Myocyte (in vitro differentiated cells): ENCODE measurements at places on chromosomes 3 and 15.
A peak's percentile ranks its signal among the peaks of the same experiment; 100 is the strongest.

- no peak for DNase-seq
Observed at GRCh38 chr3:130705501-130705900, 41.1 kb downstream of the PIK3R4 start.

- DNase-seq: no peak
Observed at GRCh38 chr3:170033489-170033888, 4.3 kb upstream of the GPR160 start.

DNA sequence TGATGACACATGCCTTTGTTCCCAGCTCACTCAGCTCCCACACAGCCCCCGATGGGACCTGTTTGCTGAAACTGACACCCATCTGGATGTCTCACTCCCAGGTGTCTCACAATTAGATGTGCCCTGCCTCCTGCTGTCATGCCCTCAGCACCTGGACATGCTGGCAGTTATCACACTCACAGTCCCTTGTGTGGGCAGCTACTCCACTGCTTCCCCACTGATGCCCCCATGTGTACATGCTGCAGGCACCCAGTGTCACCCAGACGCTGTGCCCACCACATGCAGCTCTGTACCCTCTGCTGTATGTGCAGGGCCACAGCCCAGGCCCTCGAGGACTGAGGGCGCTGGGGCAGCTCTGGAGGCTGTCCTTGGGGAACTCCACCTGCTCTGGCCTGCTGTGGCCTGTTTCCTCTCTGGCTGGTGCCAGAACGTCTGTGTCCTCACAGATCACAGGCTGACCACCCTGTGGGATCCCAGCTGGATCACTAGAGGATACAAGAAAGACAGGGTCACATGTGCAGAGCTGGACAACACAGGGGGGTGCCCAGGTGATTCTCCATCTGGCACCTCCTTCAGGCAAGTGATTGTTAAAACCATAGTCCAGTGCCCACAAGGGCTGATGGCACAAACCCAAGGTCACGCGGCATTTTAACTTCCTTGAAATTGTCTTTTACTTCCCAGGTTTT lies 14.0 kb downstream of the C3orf22 start:
- no peak for DNase-seq

GRCh38 chr3:12990306-12990705 lies 82.9 kb downstream of the IQSEC1 start:
- DNase-seq: no peak

- no peak for DNase-seq
Observed at GRCh38 chr15:40407330-40407990, 1.9 kb downstream of the IVD start.

GRCh38 chr15:57398336-57398735 lies 22.0 kb downstream of the CGNL1 start:
- no peak for DNase-seq

DNA sequence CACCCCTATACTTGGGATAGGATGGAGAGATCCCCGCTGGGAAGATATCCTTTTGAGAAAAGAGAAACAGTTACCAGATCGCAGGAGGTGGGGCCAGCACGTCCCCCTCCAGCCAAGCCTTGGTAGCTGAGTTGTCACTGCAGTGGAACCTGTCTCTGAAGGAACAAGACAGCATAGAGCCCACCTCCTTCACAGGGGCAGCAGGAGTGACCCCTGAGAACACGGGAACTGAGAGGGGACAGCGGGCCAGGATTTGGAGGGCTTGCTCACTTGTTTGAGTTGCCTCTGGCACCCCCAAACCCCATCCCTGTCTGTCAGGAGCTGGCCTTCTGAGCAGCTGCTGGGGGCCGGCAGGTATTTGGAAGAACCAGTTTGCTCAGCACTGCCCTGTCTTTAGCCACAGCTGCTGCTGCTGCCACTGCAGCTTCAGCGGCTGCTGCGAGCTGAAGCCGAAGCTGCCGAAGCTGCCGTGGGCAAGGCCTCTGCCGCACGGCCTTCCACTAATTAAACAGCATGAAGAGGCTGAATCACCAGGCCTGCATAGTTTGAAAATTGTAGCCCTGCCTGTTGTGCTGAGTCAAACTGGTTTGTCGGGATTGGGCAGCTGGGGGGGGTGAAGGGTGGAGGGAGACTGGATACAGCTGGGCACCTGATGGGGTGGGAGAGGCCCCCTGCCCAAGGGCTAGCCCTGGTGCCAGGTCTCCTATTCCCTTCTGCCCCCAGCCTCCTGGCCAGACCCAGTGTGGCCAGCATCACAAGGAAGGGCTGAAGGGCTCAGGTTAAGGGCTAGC lies 4.0 kb downstream of the EPHB3 start:
- DNase-seq: peak; percentile 90

DNA sequence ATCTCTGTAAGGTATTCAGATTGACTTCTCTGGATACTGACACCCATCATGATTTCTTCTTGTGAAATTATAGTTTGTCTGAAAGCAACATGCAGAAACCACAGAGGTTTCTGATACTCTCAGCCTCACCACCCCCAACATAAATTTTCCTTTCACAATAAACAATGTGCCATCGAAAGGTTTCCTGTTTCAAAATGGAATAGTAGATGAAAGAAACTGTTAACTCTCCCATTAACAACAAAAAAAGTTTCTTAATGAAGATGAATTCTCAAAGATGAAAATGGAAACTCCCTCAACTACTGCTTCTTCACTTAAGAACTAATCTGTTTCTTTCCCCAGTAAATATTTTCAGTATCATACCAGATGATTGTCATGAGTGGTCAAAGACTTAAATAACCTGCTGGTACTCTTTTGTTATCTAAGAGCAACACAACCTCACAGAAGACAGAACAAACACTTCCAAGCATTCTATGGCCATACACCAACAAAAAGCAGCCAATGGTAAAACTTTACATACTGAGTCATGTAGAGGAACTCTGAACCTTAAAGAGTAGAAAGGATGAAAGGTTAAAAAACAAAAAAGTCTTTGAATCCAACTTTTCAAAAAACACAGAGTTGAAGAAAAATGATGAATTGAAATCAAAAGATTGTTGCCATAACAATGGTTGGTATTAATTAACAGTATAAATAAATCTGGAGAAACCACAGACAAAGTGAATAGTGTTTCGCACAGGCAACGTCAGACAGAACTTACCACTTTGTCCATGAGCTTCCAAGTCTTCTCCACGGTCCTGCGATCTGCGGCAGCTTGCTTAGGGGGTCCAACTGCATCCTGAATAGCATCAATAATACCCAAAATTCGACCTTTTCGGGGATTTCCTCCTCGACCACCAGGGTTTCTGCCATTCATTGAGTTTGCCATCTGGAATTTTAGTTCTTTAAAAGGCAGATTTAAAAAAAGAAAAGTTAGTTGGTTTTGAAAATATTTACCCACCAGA lies 1.9 kb downstream of the CBLB start:
- peak; percentile 48 for DNase-seq

GRCh38 chr15:38781196-38781595 lies 216.6 kb upstream of the RASGRP1 start:
- DNase-seq: no peak

DNA sequence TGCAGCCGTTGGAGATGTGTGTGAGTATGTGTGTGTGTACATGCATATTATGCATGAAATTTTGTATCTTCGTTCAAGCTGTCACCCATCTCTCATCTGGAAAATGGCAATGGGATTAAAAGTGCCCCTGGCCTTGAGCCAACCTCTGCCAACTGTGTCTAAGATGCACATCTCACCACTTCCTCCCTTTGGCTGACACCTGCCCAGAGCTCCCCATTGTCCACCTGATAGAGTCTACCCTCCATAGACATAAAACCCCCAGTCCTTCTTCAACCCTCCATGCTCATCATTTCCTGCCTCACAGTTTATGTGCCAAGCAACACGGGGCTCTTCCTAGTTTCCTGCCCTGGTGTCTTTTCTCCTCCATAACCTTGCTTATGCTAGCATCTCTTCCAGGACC lies 187.5 kb upstream of the HES1 start:
- no peak for DNase-seq

GRCh38 chr15:100759106-100759505 lies 120.5 kb upstream of the ALDH1A3 start:
- DNase-seq: no peak

DNA sequence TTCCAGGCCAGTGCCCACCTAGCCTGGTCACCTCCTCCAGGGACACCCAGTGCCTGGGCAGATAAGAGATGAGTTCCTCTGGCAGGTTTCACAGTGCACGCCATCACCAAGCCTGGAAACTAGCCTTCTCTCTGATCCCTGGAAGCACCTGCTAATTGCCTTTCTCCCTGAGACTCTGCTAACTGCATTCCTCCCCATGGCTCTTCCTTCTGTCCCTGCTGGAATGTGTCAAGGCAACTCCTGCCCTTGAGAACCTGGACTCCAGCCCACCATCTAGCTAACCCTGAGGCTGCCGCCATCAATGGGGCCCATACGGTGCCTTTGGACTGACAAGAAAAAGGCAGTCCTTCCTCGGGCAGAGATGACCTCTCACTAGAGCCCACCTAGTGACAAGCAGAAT lies 18.5 kb downstream of the VIPR1 start:
- DNase-seq: no peak

DNA sequence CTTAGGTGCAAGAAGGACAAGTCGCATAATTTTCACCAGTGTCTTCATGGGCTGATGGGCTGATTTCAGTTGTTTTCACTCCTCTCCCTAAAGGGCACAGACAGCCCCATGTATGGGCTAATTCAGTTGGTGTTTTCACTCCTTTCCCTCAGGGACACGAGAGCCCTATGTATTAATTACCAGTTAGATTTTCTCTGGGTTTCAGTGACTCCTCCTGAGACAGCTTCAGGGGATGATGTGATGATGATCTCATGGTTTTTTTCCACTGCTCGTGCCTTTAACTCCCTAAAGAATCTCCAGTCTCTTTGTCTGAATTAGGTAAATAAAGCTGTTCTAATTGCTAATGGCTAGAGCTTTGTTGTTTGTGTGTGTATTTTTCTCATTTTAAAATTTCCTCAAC lies 9.9 kb downstream of the RAMAC start:
- DNase-seq: no peak

GRCh38 chr15:71476823-71477222 lies 333.5 kb upstream of the NR2E3 start:
- DNase-seq: no peak

DNA sequence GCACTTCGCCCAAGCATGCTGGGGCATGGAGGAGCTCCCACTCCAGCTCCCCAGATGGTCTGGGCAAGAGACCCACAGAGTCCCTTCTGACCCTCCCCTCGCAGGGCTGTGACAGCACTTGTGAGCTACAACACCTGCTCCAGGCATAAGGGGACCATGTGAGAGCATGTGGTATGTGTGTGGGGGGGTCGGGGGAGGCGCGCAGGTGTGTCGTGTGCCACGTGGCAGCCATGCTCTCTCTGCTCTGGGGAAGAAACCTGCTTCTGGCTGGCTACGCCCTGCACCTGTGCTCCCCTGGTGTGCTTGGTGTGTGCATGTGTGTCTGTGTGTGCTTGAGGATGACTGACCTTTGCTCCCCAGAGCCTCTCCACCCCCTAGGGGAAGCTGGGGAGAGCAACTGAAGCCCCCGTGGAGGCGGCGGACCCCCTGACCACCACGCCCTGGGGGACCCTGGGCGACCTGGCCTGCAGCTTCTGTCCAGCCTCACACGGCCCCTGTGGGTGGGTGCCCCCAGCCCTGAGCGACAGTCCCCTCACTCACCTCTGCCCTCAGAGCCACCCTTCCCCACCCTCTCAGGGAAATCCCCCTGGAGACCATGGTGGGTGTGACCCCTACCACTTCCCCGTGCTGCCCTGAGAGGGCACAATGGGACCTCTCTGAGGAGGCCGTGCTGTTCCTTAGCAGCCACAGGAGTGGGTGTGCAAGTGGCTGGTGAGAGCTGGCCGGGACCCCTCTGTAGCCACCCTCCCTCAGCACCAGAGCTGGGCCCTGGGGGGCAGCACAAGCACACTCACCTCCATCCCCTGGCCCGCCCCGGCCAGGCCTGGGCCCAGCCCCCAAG lies 16.6 kb upstream of the SEC13 start:
- no peak for DNase-seq

- peak; percentile 78 for DNase-seq
Observed at GRCh38 chr3:141000027-141000663, 51.0 kb upstream of the SPSB4 start.

DNA sequence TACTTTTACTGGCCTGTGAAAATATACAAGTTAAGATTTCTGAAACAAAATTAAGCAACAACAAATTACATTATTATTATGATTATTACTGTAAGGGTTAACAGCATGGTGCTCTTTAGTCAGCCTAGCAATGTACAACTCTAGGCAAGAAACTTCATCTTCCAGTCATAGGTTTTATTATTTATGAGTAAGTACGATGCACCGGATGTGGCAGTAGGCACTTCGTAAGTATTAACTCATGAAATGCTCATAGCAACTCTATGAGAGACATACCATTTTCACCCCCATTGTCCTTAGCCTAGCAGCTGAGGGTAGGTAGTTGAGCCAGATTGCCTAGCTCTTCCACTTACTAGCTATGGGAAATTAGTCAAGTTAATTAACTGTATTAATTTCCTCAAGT lies 68.0 kb upstream of the PTPRG start:
- DNase-seq: no peak

DNA sequence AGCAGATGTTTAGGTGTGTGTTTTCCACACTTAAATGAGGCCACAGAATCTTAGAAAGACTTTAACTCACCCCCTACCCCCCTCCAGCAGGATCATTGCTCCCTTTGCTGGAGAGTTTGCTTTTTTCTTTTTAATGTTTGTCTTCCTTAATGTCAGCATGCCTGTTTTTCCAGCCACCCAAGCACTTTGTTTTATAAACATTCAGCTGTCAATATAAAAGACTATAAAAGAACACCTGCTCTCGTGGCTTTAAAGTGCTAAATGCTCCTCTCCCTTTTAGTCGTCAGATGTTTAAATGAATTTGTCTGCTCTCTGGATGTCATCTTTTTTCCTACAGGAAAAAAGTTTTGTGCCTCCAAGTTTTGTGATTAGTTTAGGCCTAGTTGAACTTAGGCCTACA lies 61.7 kb downstream of the SIDT1 start:
- peak; percentile 34 for DNase-seq

DNA sequence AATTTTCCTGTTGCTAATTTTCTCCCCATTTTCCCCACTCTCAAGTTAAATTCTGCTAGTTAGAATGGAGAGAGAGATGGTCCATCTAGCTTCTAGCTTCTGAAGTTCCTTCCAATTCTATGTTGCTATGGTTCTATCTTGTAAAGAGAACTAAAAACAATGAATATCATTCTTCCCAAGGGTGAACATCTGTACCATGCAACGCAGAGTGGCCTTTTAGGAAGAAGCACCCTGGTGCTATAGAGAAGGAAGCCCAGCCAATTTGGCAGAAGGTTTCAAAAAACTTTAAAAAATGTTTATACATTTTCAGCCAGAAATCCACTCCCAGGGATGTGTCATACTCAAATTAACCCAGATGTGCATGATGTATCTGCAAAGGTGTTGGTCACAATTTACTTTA lies 149.1 kb downstream of the SEMA6D start:
- no peak for DNase-seq

- no peak for DNase-seq
Observed at GRCh38 chr3:116808725-116809124, 99.1 kb downstream of the TUSC7 start.

DNA sequence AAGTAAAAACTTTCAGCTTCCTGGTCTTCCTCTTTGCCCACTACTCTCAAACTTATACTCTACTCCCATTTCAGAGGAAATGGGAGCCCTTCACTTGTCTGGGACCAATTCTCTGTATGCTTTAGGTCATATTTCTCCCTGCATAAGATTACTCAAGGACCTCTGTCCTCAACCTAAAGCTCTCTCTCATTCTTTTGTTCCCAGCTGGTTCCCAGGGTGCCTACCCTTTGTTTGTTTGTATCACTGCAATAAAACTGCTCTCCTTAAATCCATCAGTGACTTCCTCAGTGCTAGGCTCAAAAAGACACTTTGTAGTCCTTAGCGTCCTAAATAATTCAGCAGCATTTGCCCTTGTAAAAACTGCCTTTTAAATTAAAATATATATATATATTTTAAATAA lies 2.9 kb downstream of the NGRN start:
- no peak for DNase-seq
